ENCODE measurements at places on chromosomes 16 and 17.

DNA sequence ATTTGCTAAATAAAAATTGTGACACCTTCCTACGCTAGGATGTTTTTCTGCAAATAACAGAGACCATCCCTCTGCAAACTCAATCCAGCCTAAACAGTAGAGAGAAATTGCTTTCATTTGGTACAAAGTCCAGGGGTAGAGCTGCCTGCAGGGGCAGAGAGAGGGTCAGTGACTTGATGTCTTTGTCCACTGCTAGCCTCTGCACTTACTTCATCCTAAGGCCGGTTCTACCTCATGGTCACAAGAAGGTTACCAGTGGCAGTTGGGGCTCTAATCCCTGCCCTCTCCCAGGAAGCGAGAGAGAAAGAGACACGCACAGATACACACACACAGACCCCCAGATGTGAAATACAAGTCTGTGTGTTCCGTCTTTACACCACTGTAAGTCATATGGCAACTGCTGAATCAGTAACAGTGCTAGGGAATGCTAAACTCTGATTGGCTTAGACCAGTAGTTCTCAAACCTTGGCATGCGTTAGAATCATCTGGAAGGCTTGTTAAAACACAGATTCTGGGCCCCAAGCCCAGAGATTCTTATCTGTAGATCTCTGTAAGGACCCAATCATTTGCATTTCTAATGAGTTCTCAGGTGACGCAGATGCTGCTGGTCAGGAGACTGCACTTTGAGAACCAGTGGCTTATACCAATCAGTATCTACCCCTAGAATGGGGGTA is 13.1 kb upstream of the LPCAT2 start:
- no peak for DNase-seq

- DNase-seq: no peak
Observed at GRCh38 chr17:31469959-31470358, 78.5 kb downstream of the RAB11FIP4 start.

GRCh38 chr17:29148257-29148789 is 31.9 kb downstream of the MYO18A start:
- no peak for DNase-seq

GRCh38 chr17:70290770-70291169 is 121.4 kb downstream of the KCNJ2 start:
- DNase-seq: no peak

- no peak for DNase-seq
Observed at GRCh38 chr16:23521037-23521743, 10.9 kb upstream of the GGA2 start.

GRCh38 chr17:77615703-77616253 is 342.7 kb upstream of the TNRC6C start:
- DNase-seq: no peak

DNA sequence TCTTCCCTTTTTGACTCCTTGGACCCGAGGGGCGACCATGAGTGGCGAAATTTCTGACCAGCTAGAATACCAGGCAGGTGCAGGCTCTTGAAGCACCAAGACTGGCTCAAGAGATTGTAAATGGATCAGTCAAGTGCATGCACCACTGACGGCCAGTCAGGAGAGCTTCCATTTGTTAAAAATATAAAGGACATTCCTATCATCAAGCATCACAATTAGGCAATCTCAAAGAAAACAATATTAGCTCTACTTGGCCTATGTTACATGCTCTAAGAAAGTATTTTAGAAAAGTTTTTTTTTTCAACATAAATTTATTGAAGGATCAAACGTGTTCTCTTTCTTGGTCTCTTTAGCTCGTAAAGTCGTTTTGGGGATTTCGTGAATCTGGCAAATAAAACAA is 1.5 kb upstream of the PRKCA start:
- no peak for DNase-seq

DNA sequence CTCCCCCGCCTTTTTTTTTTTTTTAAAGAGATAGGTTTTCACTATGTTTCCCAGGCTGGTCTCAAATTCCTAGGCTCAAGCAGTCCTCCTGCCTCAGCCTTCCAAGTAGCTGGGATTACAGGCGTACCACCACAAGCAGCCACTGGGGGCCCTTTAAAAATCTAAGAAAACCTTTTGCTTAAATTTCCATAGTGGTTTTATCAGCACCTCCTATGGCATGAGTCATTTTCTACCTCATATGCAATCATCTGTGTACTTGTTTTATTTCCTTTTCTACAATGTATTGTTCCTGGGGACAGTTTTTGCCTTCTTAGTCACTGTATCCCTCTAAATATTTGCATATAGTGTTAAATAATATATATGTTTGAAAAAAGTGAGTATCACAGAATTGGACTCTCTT is 29.2 kb downstream of the GNA13 start:
- DNase-seq: peak; percentile 30

DNA sequence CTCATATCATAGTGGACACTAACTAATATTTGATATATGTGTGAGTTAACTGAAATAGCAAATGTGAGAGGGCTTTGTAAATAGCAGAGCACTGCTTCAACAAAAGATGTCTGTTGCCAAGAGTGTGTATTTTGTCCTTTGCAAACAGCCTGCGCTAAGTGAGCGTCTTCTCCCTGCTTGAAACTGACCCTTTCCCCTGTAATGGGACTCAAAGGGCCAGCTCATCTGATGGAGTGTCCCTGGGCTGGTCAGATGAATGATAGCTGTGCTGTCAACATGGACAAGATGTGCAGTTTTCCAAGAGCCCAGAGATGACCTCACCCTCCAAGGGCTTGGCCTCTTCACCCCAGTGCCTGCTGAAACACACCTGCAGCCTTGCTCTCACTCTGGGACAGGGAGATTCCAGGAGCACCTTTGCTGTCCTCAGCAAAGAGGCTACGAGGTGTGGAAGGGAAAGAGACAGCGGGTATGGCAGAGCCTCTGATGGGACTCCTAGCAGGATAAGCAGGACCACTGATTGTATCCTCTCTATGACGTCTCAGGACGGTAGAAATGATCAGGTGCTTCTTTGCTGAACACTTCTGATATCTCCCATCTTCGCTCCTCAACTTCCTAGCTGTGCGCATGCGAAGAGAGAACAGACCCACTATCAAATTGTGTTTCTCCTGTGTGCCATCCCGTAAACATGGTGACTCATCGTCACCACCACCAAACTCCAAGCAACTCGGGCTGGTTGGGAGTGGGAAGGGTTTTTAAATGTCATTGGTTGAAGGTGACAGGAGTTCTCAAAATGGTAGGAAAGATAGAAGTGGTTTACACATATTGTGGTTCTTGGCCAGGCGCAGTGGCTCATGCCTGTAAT is 35.8 kb upstream of the TBX2 start:
- no peak for DNase-seq

DNA sequence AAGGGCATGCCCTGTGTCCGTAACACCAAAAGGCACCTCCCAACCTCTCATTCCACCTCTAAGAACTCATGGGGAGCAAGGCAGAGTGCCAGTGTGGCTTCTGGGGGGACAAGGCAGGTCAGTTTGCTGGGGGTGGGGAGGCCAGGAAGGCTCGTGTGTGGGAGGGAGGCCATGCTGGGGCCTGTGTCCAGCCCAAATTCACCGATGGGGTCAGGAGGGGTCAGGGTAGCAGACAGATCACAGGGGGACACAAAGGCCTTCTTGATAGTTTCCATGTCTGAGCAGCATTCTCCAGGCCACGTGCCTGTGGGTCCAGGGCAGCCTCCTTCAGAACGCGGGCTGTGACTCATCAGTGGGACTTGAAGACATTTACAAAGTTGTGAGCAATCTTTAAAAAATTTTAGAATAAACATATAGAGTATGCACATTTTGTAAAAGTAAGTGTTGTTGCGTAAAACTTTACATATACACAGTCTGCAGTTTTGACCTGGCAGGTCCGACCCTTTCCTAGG is 20.9 kb downstream of the SPACA3 start:
- DNase-seq: no peak

- no peak for DNase-seq
Observed at GRCh38 chr16:67104845-67105244, 4.9 kb upstream of the PHAF1 start.

DNA sequence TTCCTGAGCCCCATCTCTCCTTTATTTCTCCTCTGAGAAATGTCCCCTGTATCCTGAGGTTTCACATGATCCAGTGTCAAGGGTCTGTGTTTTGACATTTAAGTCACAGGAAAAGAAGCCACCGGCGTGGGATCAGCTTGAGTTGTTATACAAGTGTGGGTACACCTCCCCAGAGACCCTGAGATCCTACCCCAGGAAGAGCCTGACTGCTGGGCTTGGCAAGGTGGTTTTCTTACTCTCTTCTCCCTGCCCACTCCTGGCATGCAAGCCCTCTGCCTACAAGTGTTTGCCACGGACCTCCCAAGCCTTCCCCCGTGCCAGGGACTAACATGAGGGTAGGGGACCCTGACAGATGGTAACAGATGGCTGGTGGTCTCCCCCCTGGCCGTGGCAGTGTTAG is 2.8 kb upstream of the ARHGAP27 start:
- no peak for DNase-seq

- DNase-seq: no peak
Observed at GRCh38 chr16:46618516-46618915, 2.7 kb downstream of the SHCBP1 start.

- DNase-seq: no peak
Observed at GRCh38 chr17:33260638-33261037, 32.5 kb downstream of the ASIC2 start.

DNA sequence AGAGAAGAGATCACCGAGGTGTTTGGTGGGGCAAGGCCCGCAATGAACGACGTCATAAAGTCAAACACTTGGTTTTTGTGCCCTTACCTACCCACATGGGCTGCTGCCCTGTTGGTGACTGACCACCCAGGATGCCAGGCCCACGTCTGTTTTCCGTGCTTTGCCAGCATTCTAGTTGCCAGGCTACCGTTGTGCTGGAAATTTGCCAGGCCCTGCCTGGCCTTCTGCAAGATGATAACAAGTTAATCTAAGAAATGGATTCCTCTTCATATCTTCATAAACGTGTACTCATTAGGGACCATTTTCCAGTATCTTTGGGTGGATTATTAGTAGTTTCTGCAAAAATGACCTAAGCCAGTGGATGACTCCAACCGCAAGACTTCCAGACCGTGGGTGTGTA is 35.4 kb downstream of the SLC6A4 start:
- no peak for DNase-seq

GRCh38 chr17:57403236-57403635 is 146.9 kb downstream of the MSI2 start:
- DNase-seq: no peak

DNA sequence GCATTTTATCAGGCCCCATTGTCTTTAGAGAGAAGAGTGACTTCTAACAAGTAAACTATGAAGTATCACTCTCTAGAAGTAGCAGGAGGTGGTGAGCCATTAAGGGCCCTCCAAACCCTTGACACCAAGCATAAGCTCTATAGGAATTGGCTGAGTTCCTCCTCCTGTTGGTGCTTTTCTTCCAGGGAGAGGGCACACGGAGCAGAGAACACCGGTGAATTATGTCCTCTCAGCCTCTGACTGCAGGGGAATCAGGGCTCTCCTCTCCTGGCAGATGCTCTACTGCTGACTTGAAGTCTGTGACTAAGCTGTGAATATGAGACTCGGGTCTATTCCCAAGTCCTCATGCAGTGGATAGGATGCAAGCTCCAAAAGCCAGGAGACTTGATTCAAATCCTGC is 32.3 kb downstream of the CHD9 start:
- DNase-seq: no peak

- no peak for DNase-seq
Observed at GRCh38 chr16:70777973-70778406, 23.0 kb downstream of the VAC14 start.

- DNase-seq: no peak
Observed at GRCh38 chr17:14525551-14526455, 224.9 kb downstream of the HS3ST3B1 start.

GRCh38 chr17:69117855-69118784 is 23.6 kb downstream of the ABCA6 start:
- no peak for DNase-seq

- DNase-seq: no peak
Observed at GRCh38 chr17:56011406-56012131, 141.7 kb upstream of the ANKFN1 start.

GRCh38 chr17:58643147-58643546 is 48.7 kb downstream of the TEX14 start:
- DNase-seq: no peak

- DNase-seq: no peak
Observed at GRCh38 chr17:51650772-51651171, 390.4 kb downstream of the UTP18 start.

DNA sequence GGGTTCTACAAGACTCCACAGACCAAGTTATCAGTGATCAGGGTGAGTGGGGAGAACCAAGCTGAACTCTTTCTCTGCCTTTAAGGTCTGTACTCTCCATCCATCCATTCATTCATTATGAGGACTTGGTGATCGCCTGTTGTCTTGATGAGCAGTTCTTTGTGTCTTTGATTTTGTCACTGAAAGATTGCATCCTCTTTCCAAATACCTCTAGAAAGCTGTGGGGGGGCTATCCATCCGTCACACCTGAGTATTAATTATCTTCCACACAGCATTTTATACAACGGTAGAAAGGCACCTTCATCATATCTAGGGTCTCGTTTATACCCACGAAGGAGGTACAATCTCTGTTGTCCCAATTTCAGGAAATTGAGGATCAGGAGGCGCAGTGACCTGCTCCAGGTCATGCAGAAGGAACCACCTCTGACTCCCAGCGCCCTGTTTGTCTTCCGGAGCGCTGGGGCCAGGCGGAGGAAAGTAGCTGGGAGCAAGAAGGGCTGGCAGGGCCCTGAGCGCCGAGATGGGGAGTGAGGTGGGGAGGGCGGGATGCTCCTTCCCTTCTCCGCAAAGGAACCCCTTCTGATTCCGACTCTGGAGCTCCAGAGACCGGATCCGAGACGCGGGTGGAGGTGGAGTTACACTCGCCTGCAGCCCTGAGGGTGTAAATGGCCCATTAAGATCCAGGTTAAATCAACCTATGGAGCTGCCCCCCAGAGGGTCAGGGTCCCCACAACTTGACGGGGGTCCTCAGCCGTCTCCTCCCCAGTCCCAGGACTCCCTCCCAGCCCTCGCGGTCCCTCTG is 605 bp upstream of the ABAT start:
- no peak for DNase-seq

DNA sequence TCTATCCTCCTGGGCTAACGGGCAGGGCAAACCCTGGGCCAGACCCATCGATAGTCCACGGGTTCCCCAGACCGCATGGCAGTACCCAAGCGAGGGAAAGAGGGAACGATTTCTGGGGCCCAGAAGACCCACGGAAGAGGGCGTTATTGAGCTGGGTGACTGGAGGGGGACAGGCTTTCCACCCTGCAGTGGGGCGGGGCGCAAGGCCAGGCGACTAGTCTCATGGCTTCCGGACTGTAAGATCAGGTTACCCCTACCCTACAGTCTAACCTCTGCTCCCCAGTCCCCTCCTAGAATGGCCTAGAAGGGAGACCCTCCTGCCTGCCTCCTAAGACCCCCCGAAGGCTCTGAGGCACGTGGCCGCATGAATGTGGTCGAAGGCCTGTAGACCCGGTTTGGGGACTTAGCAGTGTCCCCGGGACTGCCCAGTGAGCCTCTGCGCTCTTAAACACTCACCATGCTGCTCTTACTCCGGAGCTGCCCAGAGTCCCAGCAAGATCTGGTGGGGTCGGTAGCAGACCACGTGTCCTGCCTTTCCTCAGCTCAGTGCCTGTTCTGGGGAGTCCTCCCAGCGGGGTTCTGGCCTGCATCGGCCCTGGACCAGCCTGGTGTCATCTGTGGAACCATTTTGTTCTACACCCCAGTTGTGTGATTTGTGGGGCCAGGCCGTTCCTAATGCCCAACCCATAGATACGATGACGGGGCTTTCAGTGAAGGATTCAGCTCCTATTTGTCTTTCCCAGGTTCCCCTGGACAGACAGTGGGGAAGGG is 13.2 kb upstream of the AURKB start:
- DNase-seq: peak; percentile 26
